Vagina (tissue), 2 donors: ENCODE measurements at places on chromosomes 13 and 19.

- no peak for DNase-seq
- no peak overlapping the region for H3K27ac ChIP-seq
- peaks cover 11% of the 10 kb centered on the region for H3K27me3 ChIP-seq
- H3K36me3 ChIP-seq = no peaks in the 10 kb centered on the region
- peak overlapping the region; percentile 55 for H3K4me3 ChIP-seq
These were observed 2.9 kb upstream of the PCDH8 start for GRCh38 chr13:52851137-52851962.

GRCh38 chr19:51626675-51627074, 3.5 kb downstream of the SIGLEC5 start:
- no peaks in the 10 kb centered on the region for H3K4me1 ChIP-seq
- H3K27ac ChIP-seq = no peak overlapping the region
- DNase-seq = no peak
- H3K4me3 ChIP-seq = no peak overlapping the region
- no peaks in the 10 kb centered on the region for H3K36me3 ChIP-seq

- no peaks in the 10 kb centered on the region for H3K27me3 ChIP-seq
- H3K4me3 ChIP-seq = peak within 1 kb of the TSS; percentile 30
- no peak for DNase-seq
- H3K36me3 ChIP-seq = no peaks in the 10 kb centered on the region
- peaks cover 15% of the 10 kb centered on the region for H3K4me1 ChIP-seq
These were observed at the start of gene SIAH3 for GRCh38 chr13:45851171-45851921. SIAH3 (minus strand) TSS chr13:45851753; CDS start chr13:45851629, 124 bp downstream.

DNA sequence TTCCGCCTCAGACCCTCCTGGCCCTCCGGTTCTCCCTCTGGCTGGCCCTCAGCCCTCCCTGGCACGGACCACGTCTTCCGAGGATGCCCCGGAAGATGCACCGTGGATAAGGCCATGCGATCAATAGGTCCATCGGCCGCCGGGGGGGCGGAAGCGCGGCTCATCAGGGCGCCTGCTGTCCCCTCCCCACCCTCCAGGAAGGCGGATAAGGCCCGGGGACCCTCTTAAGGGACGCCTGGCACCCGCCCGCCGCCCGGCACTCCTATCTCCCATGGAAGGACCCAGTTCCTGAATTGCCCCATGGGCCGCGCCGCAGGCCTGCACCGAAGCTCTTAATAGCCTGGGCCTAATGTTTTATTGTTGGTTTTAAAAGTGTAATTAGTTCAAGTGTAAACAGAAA, 46.2 kb upstream of the TCF3 start:
- H3K4me3 ChIP-seq = no peak overlapping the region
- DNase-seq = no peak
- peaks cover 8% of the 10 kb centered on the region for H3K27me3 ChIP-seq
- H3K4me1 ChIP-seq = no peaks in the 10 kb centered on the region
- no peak overlapping the region for H3K27ac ChIP-seq
- H3K36me3 ChIP-seq = no peaks in the 10 kb centered on the region

- no peaks in the 10 kb centered on the region for H3K36me3 ChIP-seq
- H3K4me1 ChIP-seq = no peaks in the 10 kb centered on the region
- H3K4me3 ChIP-seq = no peak overlapping the region
- no peak overlapping the region for H3K27ac ChIP-seq
- no peaks in the 10 kb centered on the region for H3K27me3 ChIP-seq
- DNase-seq = no peak
These were observed 78.2 kb downstream of the SHISA2 start for GRCh38 chr13:25973576-25973975.

GRCh38 chr13:97932647-97933046, 20.8 kb upstream of the IPO5 start:
- no peaks in the 10 kb centered on the region for H3K4me1 ChIP-seq
- no peak overlapping the region for H3K4me3 ChIP-seq
- H3K36me3 ChIP-seq = no peaks in the 10 kb centered on the region
- no peak for DNase-seq
- no peak overlapping the region for H3K27ac ChIP-seq

GRCh38 chr19:51727349-51727880, 3.6 kb upstream of the HAS1 start:
- H3K4me3 ChIP-seq = no peak overlapping the region
- no peaks in the 10 kb centered on the region for H3K27me3 ChIP-seq
- DNase-seq = no peak
- H3K27ac ChIP-seq = no peak overlapping the region
- H3K4me1 ChIP-seq = peaks cover 14% of the 10 kb centered on the region

DNA sequence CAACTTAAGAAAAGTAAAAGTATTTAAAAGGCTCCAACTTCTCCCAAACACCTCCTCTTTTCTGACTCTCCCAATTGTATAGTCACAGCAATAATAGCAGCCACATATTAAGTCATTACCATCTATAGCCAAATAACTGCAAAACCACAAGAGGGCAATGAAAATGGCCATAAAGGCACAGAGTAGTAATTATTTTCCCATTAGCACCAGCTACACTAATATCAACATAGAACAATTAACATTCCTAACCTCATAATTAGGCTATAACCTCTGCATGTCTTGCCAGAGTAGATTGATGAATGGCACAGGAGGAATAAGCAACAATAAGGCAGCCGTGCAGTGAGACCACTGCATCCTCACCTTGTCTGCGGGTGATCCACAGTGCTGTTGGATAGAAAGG, 226.4 kb upstream of the SERP2 start:
- H3K4me1 ChIP-seq = no peaks in the 10 kb centered on the region
- H3K36me3 ChIP-seq = no peaks in the 10 kb centered on the region
- no peak for DNase-seq
- no peak overlapping the region for H3K27ac ChIP-seq
- no peak overlapping the region for H3K4me3 ChIP-seq

GRCh38 chr13:98233127-98233526, 56.1 kb upstream of the RNF113B start:
- H3K27me3 ChIP-seq = no peaks in the 10 kb centered on the region
- no peak overlapping the region for H3K27ac ChIP-seq
- H3K4me1 ChIP-seq = peaks cover 5% of the 10 kb centered on the region

DNA sequence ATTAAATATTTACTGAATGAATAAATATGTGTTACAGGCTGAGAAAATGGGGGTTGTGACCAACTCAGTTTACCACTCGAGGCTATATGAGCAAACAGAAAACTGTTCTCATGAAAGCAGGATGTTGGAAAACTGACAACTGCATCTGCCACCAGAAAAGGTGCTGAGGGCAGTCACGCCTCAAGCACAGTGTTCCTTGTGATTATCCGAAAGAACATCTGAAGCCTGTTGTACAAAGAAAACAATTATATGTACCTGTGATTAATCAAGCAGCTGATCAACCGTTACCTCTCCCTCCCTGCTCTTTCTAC, 6.2 kb upstream of the KLK13 start:
- H3K27me3 ChIP-seq = no peaks in the 10 kb centered on the region
- H3K4me1 ChIP-seq = peaks cover 10% of the 10 kb centered on the region
- no peaks in the 10 kb centered on the region for H3K36me3 ChIP-seq

GRCh38 chr19:50933640-50934039, 19.2 kb downstream of the KLK5 start:
- no peak overlapping the region for H3K4me3 ChIP-seq
- H3K4me1 ChIP-seq = no peaks in the 10 kb centered on the region
- no peak overlapping the region for H3K27ac ChIP-seq
- H3K27me3 ChIP-seq = no peaks in the 10 kb centered on the region
- no peak for DNase-seq

DNA sequence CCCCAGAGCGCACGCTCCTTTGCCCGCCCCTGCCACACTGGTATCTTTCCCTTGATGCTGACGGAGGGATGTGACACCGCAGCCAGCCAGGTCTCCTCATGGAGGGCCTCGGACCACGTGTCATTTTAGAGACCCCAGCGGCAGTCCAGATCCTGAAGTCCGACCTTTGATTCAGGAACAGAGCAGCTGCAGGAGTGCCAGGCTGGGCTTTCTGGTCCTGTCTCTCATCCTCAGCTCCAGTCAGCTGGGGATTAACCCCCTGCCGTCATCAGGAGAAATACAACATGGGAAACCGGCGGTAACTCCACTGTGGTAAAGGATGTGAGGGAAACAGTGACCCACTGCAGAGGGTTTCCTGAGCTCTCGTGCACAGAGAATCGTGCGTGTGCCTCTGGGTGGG, 140.6 kb downstream of the SIPA1L3 start:
- no peak overlapping the region for H3K4me3 ChIP-seq
- DNase-seq = no peak
- no peak overlapping the region for H3K27ac ChIP-seq
- no peaks in the 10 kb centered on the region for H3K27me3 ChIP-seq

- no peak overlapping the region for H3K4me3 ChIP-seq
- H3K27me3 ChIP-seq = no peaks in the 10 kb centered on the region
- no peak overlapping the region for H3K27ac ChIP-seq
- no peaks in the 10 kb centered on the region for H3K36me3 ChIP-seq
These were observed 124.1 kb downstream of the COG6 start for GRCh38 chr13:39779337-39780265.

GRCh38 chr13:63696055-63696454, 2280.4 kb upstream of the PCDH20 start:
- H3K36me3 ChIP-seq = no peaks in the 10 kb centered on the region
- no peak for DNase-seq
- no peaks in the 10 kb centered on the region for H3K27me3 ChIP-seq
- H3K4me1 ChIP-seq = no peaks in the 10 kb centered on the region

GRCh38 chr13:77480066-77480465, 55.4 kb upstream of the SCEL start:
- H3K27me3 ChIP-seq = no peaks in the 10 kb centered on the region
- no peak overlapping the region for H3K27ac ChIP-seq
- no peak overlapping the region for H3K4me3 ChIP-seq
- H3K36me3 ChIP-seq = no peaks in the 10 kb centered on the region

DNA sequence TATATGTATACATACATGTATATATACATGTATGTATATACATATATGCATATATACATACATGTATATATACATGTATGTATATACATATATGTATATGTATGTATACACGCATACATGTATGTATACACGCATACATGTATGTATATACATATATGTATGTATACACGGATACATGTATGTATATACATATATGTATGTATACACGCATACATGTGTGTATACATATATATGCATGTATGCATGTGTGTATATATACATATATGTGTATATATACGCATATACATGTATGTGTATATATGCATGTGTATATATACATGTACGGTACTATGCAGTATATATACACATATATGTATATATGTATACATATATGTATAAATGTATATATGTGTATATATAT, 2.6 kb upstream of the NCR1 start:
- H3K27me3 ChIP-seq = no peaks in the 10 kb centered on the region
- H3K36me3 ChIP-seq = no peaks in the 10 kb centered on the region
- H3K4me3 ChIP-seq = no peak overlapping the region
- no peak overlapping the region for H3K27ac ChIP-seq

GRCh38 chr13:46778890-46779289, 18.1 kb downstream of the ESD start:
- DNase-seq = no peak
- peaks cover 21% of the 10 kb centered on the region for H3K4me1 ChIP-seq
- H3K27me3 ChIP-seq = no peaks in the 10 kb centered on the region
- no peak overlapping the region for H3K27ac ChIP-seq

DNA sequence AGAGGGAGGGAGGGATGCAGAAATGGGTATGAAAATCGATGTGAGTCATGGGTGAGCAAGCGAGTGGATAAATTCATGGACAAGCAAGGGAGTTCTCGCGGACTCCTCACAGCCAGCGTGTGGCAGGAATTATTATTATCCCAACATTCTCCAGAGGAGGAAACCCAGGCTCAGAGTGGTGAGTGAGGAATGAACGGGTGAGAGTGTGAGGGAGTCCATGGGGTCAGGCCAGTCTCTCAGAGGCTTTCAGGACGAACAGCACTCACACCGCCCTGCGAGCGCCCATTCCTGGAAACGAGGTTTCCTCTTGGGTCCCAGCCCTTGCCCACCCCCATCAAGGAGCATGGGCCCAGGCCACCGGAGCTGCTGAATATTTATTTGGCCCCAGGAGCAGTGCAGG, 6.3 kb upstream of the DNAAF3 start:
- peaks cover 10% of the 10 kb centered on the region for H3K27me3 ChIP-seq
- H3K36me3 ChIP-seq = no peaks in the 10 kb centered on the region
- no peak for DNase-seq
- H3K4me1 ChIP-seq = peaks cover 17% of the 10 kb centered on the region
- H3K4me3 ChIP-seq = no peak overlapping the region
- H3K27ac ChIP-seq = no peak overlapping the region

- no peaks in the 10 kb centered on the region for H3K4me1 ChIP-seq
- no peak for DNase-seq
- no peak overlapping the region for H3K4me3 ChIP-seq
- no peak overlapping the region for H3K27ac ChIP-seq
- no peaks in the 10 kb centered on the region for H3K36me3 ChIP-seq
These were observed 7.7 kb upstream of the FGF9 start for GRCh38 chr13:21663197-21663596.

GRCh38 chr13:27926644-27927434, 7.0 kb downstream of the PDX1 start:
- no peaks in the 10 kb centered on the region for H3K36me3 ChIP-seq
- H3K4me3 ChIP-seq = no peak overlapping the region
- peaks cover 6% of the 10 kb centered on the region for H3K27me3 ChIP-seq
- peaks cover 6% of the 10 kb centered on the region for H3K4me1 ChIP-seq
- no peak for DNase-seq
- H3K27ac ChIP-seq = no peak overlapping the region
